AML-193 (cell line): ENCODE measurements at places on chromosomes 3 and 15.

DNA sequence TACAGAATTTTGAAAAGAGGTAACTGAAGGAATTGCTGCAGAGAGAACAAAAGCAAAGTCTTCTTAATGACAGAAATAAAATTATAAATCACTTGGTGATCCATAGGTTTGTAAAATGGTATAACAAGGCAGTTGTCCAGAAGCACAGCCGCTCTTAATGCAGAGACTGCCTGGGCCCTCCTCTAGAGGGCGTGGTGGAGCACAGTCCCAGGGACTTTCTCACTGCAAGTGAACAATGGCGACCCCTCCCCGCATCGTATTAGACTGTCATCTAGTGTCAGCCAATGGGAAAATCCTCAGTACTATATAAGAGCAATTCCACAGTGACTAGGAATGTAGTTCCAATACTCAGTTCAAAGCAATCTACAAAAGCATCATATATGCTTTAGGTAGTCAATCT is 26.4 kb upstream of the ZBED2 start:
- DNase-seq: no peak

DNA sequence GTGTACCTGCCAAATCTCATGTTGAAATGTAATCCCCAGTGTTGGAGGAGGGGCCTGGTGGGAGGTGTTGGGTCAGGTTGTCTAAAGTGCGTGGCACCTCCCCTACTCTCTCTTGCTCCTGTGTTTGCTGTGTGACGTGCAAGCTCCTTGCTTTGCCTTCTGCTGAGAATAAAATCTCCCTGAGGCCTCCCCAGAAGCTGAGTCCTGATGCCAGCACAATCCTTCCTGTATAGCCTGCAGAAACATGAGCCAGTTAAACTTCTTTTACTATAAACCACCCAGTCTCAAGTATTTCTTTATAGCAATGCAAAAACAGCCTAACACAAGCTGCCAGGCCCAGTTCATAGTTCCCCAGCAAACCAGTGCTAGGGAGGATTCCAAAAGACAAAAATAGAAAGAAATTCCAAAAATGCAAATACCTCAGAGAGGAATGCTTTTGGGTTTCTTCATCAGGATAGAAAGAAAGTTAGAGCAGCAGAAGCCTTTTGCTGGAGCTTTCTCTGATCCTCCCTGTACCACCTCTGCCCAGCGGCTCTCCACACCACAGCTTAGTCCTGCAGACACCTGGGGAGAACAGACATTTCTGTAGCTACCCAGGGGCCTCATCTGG is 25.9 kb upstream of the CDV3 start:
- no peak for DNase-seq

GRCh38 chr3:126954141-126954842 is 28.6 kb upstream of the PLXNA1 start:
- no peak for DNase-seq

DNA sequence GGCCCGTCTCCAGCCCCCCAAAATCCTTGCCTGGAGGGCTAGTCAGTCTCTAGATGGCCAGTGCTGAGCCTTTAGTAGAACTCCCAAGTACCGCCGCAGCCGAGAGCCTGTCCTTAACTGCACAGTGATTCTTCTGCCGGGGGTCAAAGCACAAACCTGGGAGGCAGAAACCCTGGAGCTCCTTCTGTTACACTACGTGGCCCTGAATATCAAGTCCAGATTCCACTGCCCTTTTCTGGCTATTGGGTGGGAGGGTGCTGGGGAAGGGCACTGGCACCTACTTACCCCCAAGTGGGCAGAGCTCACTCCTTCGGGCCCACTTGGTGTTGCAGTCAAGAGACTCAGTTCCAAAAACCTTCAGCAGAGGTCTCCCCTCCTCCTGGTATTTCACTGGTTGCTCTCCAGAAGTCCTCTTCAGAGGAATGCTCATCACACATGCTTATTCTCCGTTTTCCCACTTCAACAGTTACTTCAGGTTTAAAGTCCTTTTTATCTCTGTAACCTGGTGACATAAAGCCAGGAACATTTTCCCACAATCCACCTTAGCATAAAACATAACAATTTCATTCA is 10.8 kb downstream of the PDHB start:
- no peak for DNase-seq

- DNase-seq: no peak
Measured at GRCh38 chr3:14299767-14300166, 102.6 kb upstream of the SLC6A6 start.

- DNase-seq: no peak
Measured at GRCh38 chr3:16912400-16913263, 27.9 kb downstream of the PLCL2 start.

DNA sequence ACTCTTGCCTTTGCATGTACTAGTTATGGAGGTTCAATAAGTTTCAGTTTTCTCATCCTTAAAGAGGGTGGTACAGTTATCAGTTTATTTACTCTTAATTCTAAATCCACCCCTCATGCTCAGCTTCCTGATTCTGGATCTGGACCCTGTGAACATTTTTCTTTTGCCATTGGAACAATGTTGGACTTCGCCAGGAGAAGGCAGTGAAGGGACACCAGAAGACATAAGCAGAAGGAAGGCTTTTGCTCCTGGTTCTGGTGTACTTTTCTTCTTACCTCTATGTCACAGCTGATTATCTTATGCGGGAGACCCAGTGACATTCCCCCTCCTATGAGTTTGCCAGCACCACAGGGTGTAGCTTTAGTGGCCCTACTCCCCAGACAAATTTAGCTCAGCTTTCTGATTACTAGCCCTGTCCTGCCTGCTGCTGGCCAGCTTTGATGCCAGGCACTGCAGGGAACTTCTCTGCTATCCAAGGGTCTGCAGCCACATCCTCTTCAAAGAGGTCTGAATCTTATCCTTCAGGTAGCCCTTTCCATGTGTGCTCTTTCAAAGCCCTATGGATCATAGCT is 466.3 kb upstream of the EPHA3 start:
- no peak for DNase-seq

DNA sequence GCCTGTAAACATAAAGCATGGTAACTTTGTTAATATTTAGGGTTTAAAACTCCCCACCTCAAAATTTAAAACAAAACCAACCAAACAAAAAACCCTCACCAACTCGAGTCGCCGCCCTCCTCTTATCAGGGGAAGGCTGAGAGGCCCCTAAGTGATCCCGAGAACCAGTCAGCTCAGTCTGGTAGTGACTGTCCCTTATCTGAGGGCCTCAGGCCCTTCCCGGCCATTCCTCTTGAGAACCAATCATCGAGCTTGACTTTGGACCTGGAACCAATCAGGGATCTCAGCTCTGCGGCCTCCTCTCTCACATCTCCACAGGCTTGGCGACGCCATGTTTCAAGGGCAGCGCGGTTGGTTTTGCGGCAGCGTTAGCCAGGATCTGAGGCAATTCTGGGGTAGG is at the start of gene TERB2:
TSS of gene TERB2 (plus strand) at position 300 of the 400 bp plus-strand sequence. CDS start at position 332, 32 bp downstream.
- no peak for DNase-seq

GRCh38 chr3:52568069-52568468 is 31.7 kb downstream of the UQCC5 start:
- no peak for DNase-seq

GRCh38 chr3:66819993-66820501 is 178.1 kb upstream of the KBTBD8 start:
- DNase-seq: no peak

GRCh38 chr3:193230610-193231009 is 10.4 kb upstream of the PLAAT1 start:
- DNase-seq: no peak

GRCh38 chr3:130925628-130926027 is 31.7 kb downstream of the ATP2C1 start:
- DNase-seq: no peak

DNA sequence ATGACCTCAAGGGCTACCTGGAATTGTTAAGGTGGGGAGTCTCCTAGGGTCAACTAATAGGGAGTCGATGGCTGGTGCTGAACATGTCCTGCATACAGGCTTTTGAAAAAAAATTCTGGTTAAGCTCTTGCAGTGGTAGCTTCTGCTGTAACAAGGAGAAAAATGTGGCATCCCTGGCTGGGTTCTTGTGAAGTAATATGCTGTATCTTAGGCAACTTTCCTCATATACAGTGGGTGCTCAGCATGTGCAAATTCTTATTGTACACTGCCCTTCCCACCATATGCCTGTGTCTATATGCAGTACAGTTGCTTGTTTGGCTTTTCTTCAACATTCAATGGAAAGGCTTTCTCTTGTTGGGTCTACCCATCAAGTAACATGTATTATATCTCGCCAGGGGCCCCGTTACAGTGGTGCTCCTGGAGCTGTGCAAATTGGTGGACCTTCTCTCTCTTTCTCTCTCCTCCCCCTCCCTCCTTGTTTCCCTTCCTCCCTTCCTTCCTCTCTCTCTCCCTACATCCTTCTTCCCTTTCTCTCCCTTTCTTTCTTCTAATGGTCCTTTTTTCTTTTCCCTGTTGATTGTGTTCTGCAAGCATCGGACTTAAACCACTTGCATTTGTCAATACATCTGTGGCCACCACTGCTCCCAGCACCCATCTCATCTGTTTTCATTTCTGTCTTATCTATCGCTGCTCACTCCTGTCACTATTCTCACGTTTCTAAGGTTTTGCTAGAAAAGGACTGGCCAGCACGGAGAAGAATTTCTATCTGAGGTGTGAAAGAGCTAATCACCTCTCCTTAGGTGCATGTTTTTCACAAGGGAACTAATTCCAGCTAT is 35.2 kb downstream of the TGFBR2 start:
- DNase-seq: peak; percentile 58

GRCh38 chr3:175932586-175932985 is 1073.5 kb downstream of the NAALADL2 start:
- no peak for DNase-seq

DNA sequence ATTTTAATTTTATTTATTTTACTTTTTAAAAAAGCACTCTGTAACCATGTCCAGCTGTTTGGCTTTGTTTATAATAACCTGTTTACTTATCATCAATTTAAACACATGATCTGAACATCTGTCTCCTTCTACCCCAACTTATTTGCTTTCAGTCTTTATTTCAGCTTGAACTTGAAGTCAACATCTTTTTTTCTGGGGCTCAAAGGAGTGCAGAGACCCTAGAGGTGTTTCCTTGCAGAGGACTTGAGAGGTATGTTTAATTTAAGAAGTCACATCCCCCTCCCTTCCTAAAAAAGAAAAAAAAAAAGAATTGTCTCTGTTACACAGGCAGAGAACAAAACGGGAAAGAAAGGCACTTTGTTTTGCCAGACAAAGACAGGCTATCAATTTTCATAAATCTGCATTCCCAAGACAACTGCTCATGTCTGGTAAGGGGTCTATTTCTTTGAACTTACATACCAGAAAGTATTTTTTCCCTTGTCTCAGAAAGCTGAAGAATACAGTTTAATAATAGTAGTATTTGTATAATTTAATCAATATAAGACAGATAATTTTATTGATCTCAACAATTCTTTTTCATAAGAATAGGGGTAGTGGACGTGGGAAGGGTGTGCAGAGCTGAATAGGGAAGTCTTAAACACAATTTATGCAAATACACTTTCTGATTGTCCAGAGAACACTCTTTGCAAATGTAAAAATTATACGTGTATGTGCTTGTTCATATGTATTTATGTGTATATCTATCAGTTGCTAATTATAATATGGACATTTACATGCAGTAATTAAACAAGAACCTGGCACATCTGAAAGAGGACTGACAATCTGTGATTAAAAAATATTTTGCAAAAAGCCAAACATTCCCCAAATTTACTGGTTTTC is 109.7 kb upstream of the PDZRN3 start:
- DNase-seq: no peak
